Activated B cell treated with CpG ODN at 0.5 μM for 24 hours (primary cell): ENCODE measurements at places on chromosomes 4 and X. TPM values are rescaled to one million over a fixed set of nuclear protein-coding genes. Genes with fewer than 3 reads are reported as not detected.

GRCh38 chrX:130443875-130444274 is 42.1 kb downstream of the RBMX2 start:
- H3K36me3 ChIP-seq = no peaks in the 10 kb centered on the region
- no peaks in the 10 kb centered on the region for H3K4me1 ChIP-seq
- H3K27me3 ChIP-seq = no peaks in the 10 kb centered on the region

- peaks cover 5% of the 10 kb centered on the region for H3K4me1 ChIP-seq
- H3K27me3 ChIP-seq = no peaks in the 10 kb centered on the region
- DNase-seq = no peak
Observed at GRCh38 chrX:23993012-23993633, 33.9 kb downstream of the KLHL15 start.

GRCh38 chr4:176660561-176660960 is 132.2 kb downstream of the VEGFC start:
- H3K36me3 ChIP-seq = no peaks in the 10 kb centered on the region
- H3K27me3 ChIP-seq = no peaks in the 10 kb centered on the region
- no peak for DNase-seq

Gene SLC6A8
- total RNA-seq = 0.81 and 1.2 TPM in 2 replicates

Gene ADAM29
- not detected in 2 replicates for total RNA-seq
